ENCODE measurements at places on chromosomes 3 and 15. TPM values are rescaled to one million over a fixed set of nuclear protein-coding genes. Genes with fewer than 3 reads are reported as not detected.

GPR160 gene
- total RNA-seq: 8.7 TPM

CCDC71 gene
- 33.9 TPM for total RNA-seq

SYNPR gene
- not detected for total RNA-seq

SLC15A2 gene
- total RNA-seq: 1.6 TPM

ST8SIA2 gene
- total RNA-seq: not detected

DNA sequence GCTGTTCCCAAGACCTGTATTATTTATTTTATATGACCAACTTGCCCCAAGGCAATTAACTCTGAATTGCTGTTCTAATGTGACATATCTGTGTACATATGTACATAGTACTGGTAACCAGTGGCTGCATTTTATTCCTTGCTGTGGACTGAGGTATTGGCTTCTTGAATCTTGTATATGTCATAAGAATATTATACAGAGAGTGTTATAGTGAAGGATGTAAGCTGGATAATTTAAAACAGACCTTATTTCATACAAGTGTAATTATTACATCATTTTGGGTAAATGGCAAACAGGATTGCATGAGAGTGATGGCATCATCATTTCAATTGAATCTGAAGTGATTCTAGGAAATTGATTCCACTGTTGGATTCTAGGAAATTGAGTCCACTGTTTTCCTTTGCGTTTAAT is 32.9 kb downstream of the B3GALNT1 start:
- no peak for DNase-seq
- H3K4me3 ChIP-seq: no peak overlapping the region
- no peaks in the 10 kb centered on the region for H3K4me1 ChIP-seq
- H3K27ac ChIP-seq: no peak overlapping the region
- no peaks in the 10 kb centered on the region for H3K27me3 ChIP-seq

DNA sequence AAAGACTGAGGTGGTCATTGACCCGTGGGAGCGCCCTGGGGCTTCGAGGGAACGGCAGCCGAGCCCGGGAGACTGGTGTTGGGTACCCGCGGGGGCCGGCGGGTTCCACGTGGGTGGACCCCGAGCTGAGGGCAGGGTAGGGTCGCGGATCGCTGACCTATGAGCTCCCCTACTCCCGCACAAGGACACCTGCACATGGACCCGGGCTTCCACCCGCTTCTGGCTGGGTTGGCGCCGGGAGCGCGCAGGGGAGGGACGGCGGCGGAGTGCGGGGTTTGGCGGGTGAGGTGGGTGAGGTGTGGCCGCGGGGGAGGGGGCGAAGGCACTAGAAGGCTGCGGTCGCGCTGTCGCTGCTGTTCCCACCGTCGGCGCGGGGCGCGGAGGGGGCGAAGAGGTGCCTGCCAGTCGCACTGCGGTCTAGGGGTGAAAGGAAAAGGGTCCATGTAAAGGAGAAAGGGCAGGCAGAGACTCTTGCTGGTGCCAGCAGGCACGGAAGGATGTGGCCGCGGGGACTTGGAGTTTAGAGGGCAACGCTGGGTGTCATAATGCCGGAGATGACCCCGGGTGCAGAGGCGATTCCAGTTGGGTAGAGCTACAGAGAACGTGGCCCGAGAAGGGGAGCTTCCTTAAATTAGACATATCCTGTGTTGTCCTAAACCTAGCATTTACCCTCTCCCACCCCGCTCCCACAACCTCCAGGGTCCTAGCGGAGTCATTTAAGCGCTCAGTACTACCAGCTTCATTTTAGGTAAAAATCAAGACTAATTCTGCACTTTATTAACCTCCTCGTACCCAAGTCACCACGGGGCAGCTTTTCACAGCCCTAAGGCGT is 245.9 kb upstream of the TOPAZ1 start:
- H3K4me1 ChIP-seq: peaks cover 32% of the 10 kb centered on the region
- peak overlapping the region; percentile 44 for H3K4me3 ChIP-seq
- H3K36me3 ChIP-seq: no peaks in the 10 kb centered on the region
- no peak overlapping the region for H3K27ac ChIP-seq

DNA sequence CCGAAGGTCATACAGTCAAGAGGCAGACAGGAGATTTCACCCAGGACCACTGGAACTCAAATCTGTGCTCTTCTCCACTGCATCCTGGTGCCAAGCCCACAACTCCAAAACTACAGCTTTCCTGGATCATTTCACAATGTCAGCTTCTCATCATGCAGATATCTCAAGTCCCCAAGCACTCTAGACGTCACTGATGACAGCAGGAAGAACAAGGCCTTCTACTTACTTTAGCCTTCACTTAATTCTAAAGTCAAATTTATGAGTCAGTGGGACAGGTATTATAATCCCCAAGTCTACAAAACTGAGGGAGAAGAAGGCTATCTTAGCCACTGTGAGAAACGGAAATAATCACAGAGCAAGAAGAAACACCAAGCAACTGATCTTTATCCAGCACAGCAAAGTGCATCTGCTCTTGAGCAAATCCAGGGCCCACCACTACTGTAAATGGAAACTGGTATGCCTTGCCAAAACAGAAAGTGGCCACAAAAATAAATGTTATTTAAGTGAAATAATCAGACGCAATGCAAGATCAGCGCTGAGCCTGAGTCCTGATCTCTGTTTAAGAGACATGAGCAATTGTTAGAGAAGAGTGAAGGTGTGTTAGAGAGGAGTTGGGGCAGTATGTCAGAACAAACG is 928 bp downstream of the RAD18 start:
- H3K4me1 ChIP-seq: peaks cover 6% of the 10 kb centered on the region
- H3K27me3 ChIP-seq: no peaks in the 10 kb centered on the region
- peak overlapping the region; percentile 94 for H3K27ac ChIP-seq
- DNase-seq: no peak
- H3K36me3 ChIP-seq: no peaks in the 10 kb centered on the region

GRCh38 chr3:138113326-138113725 is 2.1 kb downstream of the DZIP1L start:
- no peaks in the 10 kb centered on the region for H3K27me3 ChIP-seq
- no peak overlapping the region for H3K27ac ChIP-seq
- H3K4me3 ChIP-seq: no peak overlapping the region
- H3K4me1 ChIP-seq: no peaks in the 10 kb centered on the region
- no peaks in the 10 kb centered on the region for H3K36me3 ChIP-seq

- H3K4me1 ChIP-seq: peaks cover 10% of the 10 kb centered on the region
- DNase-seq: no peak
- H3K27ac ChIP-seq: no peak overlapping the region
- H3K4me3 ChIP-seq: no peak overlapping the region
- H3K27me3 ChIP-seq: no peaks in the 10 kb centered on the region
Observed at GRCh38 chr15:78537266-78537905, 2.9 kb upstream of the PSMA4 start.

DNA sequence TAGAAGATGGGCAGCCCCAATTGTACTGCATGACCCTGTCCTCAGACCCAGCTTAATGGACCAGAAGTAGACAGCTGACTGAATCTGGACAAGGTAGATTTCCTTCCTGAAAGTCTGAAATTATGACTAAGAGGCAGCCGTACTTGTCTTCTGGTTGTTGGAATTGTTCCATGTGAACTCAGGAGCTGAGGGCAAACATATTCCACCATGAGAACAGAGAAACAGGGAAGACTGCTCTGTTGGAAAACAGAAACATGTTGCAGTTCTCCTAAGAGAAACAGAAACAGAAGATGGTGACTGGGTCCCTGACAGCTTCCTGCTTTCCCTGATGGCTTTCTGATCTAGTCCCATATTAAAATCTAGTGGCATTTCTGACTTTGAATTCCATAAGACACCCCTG is 24.1 kb downstream of the POPDC2 start:
- H3K4me1 ChIP-seq: no peaks in the 10 kb centered on the region
- H3K4me3 ChIP-seq: no peak overlapping the region
- H3K27ac ChIP-seq: no peak overlapping the region
- no peak for DNase-seq

DNA sequence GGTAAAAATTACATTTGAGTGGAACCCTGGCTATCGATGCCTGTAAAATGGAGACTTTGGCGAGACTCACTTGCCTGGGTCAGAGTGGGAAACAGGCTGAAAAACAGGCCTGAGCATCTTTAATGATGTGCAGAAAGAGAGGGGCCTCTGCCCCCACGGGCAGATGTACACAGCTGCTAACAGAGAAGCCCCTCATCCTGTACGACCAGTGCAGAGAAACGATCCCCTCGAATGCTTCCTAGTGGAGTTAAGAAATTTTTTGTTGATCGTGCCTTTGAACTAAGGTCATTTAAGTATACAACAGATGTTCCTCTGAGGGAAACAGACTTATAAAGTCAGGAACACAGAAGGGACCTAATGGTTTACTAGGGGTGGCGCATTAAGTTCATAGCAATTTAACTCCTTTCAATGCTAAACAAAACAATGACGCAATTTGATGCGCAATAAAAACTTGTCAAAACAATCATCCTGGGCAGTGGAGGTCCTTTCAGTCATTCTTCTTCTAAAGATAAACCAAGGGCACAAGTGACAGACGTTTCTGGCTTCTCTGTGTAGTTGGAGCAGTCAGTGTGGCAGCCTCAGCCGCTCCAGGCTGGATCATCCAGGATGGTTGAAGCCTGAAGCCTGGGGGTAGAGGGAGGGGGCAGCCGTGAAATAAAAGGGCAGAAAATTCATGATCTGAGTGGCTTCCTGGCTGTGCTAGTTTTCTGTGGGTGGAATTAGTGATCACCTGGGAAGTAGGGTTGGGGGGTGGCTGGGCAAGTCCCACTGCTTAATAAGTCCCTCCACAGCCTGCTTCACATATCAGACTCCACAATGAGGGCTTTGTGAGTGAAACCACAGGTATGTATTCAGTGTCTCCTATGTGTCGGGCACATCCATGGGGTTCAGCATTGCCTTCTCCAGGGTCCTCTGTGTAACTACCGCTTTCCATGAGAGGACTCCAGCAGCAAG is 50.8 kb upstream of the MRPS22 start:
- no peaks in the 10 kb centered on the region for H3K27me3 ChIP-seq
- no peak overlapping the region for H3K4me3 ChIP-seq
- no peak overlapping the region for H3K27ac ChIP-seq
- DNase-seq: no peak
- no peaks in the 10 kb centered on the region for H3K4me1 ChIP-seq

DNA sequence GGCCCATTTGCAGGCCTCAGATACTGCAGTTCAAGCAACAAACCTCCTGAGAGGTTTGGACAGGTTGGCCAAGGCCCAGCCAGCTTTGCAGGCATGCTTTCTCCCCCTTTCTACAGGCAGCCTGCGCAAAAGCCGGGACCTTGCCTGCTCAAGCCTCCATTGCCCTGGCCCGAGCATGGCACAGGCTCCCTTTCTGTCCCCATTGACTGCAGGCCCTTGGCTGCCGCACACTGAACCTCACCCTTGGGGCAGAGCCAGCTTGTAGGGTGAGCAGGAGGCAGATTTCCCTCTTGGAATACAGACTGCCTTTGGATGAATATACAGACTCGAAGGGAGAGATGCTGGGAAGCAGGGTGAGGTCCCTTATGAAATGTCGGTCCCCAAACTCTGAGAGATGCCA is 461.7 kb upstream of the PROK2 start:
- H3K27me3 ChIP-seq: no peaks in the 10 kb centered on the region
- no peak overlapping the region for H3K27ac ChIP-seq

GRCh38 chr3:82973791-82974190 is 1212.3 kb upstream of the GBE1 start:
- no peaks in the 10 kb centered on the region for H3K4me1 ChIP-seq
- H3K27me3 ChIP-seq: no peaks in the 10 kb centered on the region
- H3K4me3 ChIP-seq: no peak overlapping the region
